GM04503 (cell line): ENCODE measurements at places on chromosomes 11 and 22.

DNA sequence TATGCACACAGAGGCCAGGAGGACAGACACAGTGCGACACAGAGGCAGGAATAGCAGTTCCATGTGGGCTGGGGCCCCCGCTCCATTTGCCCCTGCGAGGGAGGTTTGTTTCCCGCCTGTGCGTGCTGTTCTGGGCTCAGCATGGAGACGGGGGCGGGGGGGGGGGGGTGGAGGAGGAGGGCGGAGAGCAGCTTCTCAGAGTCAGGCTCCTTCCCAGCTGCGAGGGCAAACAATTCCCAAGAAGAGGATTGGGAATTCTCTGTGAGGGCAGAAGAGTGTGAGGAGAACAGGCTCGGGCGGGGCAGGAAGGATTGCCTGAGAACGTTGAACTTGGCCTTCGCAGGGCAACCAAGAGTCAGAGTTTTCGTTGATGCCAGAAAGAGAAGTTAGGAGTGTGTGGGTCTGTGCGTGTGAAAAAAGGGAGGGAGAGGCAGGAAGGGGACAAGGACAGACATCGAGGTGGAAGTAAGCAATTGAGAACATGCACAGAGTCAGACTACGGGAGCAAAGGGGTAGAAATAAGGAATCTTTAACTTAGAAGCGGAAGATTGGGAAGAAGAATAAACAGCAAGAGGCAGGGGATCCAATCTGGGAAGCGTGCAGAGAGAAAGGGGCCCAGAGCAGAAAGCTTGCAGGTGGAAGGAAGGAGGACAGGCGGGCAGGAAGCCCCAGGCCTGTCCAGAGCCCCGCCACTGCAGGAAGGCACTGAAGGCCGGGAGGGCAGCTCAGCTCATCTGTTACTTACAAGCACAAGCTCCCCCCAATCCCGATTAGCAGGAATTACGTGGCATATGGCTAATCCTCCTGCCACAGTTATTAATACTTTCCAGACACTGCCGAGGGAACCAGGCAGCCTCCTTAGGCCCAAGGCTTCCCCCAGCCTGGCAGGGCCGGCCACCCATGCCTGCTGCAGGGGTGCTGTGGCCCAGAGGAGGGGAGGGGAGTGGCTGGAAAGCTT is 15.6 kb upstream of the JAM3 start:
- DNase-seq: no peak

DNA sequence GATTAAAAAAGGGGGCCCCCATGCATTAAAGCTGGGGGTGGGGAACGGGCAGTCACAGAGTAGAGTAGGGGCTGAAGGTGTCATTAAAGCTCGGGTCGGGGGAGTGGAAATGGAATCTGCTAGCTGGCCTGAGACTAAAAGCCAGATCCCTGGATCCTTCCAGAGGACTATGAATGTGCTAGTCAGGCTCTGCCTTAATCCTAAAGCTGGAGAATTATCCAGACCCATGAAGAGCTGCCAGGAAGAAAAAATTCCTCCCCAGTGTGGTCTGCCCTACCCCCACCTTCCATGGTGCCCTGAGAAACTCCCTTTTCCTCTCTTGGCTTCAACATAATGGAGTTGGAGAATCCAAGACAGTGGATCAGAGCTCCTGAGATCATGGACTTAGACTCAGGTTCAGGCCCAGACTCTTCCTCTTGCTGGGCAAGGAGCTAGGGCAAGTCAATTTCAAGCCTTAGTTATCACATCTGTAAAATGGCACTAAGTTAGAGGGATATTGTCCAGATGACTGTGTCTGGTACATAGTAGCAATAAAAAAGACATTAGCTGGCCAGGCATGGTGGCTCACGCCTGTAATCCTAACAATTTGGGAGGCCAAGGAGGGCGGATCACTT is 24.0 kb upstream of the SMTN start:
- no peak for DNase-seq

- DNase-seq: no peak
Measured at GRCh38 chr11:100887659-100888058, 200.6 kb downstream of the ARHGAP42 start.

- DNase-seq: no peak
Measured at GRCh38 chr22:39717099-39717498, 146.5 kb downstream of the CACNA1I start.

GRCh38 chr22:45218976-45219375 is 21.7 kb downstream of the KIAA0930 start:
- DNase-seq: no peak

DNA sequence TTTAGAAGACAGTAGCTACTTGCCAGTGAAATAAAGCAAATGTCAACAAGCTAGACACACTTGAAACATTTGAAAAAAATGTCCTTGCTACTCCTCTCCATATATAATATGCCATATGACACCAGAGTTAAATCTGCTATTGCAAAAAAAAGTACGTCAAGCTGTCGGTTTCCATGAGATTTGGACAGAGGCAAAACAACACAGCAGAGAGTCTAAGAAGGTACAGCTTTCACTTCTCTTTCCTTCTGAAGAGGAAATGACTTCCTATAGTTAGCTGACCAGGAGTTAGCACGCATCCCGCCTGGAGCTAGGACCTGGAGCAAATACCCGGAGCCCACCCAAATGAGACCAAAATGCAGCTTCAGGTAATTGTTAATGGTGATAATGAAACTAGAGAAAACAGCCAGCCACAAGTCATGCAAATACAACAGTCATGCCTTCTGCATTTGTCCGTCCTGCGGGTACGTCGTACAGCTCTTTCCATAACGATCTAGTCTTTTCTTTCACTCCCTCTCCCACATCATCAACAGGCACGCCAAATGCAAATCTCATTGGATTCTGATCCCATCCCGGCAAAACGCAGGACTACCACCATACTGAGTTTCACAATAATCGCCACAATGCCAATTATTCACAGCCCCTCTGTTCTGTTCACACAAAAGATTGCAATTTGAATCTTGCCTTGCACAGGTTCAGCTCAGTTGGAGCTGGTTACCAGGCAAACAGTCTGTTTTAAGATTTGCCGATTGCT is 395.0 kb upstream of the CCDC90B start:
- no peak for DNase-seq

GRCh38 chr11:92859156-92859690 is 110.2 kb upstream of the MTNR1B start:
- no peak for DNase-seq

- no peak for DNase-seq
Measured at GRCh38 chr11:125701858-125702621, 21.4 kb upstream of the ACRV1 start.

DNA sequence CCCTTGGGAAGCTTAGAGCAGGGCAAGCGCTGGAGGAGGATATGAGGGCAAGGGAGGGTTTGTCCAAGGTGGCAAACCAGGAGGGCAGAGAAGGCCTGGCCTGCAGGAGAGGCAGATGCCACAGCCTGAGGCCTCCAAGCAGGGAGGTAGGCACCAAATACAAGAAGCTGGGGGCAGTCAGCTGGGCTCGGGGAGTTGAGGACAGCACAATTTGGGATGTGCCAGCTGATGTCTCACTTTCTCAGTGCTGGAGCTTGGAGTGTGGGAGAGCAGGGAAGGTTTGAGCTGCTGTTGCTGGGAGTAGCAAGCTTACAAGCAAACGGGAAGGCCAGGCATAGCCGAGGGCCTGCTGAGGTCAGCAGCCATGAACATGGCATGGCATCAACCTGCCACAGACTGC is 4.0 kb downstream of the ZDHHC24 start:
- no peak for DNase-seq

GRCh38 chr22:34214372-34214771 is 294.1 kb upstream of the LARGE1 start:
- no peak for DNase-seq

GRCh38 chr11:67213178-67213621 is 53.1 kb upstream of the GRK2 start:
- DNase-seq: no peak

- no peak for DNase-seq
Measured at GRCh38 chr11:62607714-62608113, 4.9 kb downstream of the EML3 start.

DNA sequence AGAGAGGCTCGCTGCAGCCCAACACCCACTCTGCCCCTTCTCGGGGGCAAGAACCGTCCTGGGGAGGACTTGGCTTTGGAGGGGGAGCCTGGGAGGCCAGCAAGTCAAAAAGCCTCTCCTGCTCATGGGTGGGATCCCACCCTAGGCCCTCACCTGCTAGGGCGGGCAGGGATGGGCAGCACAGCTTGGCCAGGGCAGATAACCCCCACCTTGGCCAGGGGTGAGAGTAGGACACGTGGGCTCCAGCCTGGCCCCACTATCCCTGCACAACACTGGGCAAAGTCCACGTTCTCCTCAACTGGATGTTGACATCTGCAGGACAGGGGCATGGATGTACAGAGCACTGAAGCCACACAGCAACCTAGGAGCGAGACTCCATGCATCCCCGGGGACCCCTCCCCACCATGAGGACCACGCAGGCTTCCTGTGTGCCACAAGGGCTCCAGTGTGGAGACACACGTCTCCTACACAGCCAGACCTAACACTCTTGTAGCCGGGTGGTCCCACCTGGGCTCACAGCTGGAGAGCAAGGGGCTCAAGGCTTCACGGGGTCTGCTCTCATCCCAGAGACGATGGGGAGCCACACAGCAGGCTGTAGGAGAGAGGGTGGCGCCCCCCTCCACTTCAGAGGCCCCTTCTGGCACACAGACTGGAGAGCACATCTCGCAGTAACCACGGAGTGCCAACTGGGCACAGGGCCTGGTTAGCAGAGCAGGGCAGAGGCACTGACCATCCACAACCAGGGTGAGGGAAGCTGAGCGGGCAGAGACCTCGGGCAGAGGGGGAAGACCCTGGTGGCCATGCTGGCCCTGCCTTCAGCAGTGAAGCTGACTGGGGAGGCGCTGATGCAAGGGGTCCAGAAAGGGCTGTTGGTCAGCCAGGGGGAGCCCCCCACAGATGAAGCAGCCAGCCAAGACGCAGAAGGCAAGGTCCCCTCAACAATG is 171.1 kb downstream of the CRYBB2 start:
- no peak for DNase-seq

DNA sequence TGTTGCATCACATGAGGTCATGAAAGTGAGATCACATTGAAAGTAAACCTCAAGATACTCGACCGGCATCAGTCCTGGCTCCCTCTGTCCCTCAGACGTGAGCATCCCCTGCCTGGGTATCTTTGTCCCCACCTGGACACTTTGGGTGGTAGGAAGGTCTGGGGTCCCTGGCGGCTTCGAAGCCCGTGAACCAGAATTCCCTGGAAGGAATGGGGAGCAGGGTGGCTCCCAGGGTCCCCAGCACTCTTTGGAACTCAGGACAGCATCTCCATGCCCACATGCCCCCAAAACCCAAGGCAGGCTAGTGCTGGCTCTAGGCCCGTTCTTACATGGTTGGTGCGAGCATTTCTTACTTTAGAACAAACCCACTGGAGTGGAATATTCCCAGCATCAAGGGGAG is 7.5 kb downstream of the DERL3 start:
- no peak for DNase-seq

DNA sequence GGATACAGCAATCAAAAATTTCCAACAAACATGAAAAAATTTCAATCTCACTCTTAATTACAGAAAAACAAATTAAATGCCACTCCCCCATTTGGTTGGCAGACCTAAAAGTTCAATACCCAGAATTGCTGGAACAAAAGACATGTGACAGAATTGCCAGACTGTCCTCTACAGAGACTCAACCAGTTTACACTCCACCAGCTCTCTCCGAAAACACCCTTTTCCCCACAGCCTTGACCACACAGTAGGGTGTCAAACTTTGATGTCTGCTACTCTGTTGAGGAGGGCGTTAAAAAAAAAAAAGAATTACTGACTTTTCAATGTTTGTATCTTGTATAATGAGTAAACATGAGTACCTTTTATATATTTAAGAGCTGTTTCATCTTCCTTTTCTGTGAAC is 44.7 kb upstream of the YPEL1 start:
- DNase-seq: no peak

GRCh38 chr11:1819074-1819473 is 15.7 kb upstream of the SYT8 start:
- DNase-seq: no peak

GRCh38 chr22:38046070-38046748 is 11.0 kb upstream of the PICK1 start:
- DNase-seq: no peak

DNA sequence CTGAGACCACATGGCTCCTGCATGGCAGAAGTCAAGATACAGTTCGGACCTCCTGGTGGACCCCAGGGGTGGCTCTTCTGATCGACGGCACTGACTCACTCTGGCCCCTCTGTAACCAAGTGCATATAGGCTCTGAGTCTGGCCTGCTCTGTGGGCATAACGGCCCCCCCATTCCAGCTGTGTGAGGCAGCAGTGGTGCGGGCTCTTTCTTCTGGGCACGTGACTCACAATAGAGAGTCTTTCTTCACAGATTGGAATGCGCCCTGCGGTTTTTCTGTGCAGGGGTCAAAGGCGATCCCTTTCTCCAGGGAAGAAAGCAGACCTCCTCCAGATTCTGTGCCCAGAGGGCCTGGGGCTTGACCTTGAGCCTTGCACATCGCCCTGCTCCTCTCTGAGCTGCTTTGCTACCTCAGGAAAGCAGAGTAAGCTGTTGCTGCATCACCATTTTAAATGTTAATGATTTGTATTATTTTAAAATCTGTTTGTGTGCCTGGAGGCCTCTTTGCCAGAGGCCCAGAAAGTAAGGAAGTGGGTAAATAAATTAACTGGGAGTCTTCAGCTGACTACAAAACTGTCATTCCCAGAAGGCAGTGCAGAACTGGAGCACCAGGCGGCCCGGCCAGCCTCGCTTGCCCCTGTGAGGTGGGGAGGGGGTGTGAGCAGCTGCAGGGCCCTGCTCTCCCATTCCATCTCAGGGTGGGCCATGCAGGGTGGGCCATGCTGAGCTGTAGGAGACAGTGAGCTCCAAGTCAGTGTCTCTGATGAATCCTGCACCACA is 199.0 kb downstream of the GRIK4 start:
- DNase-seq: peak; percentile 61

DNA sequence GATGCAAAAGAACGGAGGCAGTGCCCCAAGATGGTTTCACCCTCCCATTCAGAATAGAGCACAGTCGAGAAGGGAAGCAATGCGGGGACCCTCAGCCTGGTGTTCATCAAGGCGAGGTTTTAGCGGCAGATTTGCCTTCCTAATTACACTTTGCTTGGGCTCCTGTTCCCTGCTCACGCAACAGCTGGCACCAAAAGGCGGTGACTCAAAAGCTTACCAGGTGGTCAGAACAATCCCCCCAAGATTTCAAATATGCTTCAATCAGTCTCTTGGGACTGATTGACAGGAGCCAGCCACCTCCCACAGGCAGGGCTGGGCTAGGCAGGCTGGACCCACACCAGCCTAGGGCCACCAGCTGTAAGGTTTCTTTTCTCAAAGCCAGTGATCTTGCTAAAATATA is 14.2 kb downstream of the IGSF9B start:
- DNase-seq: no peak

DNA sequence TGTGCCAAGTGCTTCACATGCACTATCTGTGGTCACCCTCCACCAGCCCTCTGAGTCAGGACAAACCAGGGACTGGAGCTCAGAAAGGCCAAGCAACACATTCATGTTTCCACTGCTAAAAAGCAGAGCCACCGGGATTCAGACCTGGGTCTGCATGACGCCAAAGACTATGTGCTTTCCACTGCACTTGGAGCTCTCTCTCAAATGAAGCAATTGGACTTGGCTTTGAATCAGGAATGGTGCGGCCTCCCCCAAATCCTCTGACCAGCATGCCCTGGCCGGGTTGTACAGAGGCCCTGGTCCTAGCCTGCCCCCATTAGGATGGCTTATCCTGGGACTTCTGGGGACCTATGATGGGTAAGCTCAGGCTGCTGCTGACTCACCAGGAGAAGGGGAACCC is 80.7 kb downstream of the PKNOX2 start:
- DNase-seq: no peak

GRCh38 chr11:623999-624704 is 603 bp downstream of the CDHR5 start:
- no peak for DNase-seq
